ENCODE measurements at places on chromosomes 2 and 18.
A peak's percentile ranks its signal among the peaks of the same experiment; 100 is the strongest.

GRCh38 chr18:51980101-51980500 is 359.9 kb upstream of the DCC start:
- H3K4me1 ChIP-seq, result no peaks in the 10 kb centered on the region
- no peak overlapping the region for H3K27ac ChIP-seq
- no peak overlapping the region for H3K4me3 ChIP-seq
- DNase-seq, result no peak
- no peaks in the 10 kb centered on the region for H3K36me3 ChIP-seq

DNA sequence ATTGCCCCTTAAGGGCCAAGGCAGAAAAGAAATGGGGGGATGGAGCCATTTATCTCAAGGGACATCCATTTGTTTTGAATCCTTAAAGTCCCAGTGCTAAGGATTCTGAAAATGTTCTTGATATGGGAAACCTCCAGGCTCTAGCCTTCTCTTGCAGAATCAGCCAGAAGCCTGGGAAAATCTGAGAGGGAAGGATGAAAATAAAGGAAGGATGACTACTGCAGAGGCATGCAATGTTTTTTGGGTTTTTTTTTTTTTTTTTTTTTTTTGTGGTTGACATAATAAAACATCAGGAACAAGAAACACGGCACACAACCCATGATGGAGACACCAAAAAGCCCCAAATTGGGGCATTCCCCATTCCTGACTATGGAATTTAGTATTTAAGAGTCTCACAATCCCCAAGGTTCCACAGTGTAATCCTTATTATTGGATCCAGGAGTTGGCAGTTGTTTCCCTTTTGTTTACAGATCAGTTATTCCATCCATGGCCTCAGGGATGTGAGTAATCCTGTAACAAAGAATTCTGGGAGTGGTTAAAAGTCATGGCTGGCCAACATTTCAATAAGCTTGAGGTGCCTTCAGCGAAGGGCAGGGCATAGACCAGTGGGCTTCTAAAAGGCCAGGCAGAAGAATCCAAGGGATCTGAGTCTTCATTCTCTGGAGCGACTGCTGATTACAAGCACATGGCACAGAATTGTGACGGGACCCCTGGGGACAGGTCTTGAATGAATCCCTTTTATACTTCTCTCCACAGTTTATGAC is 337.5 kb downstream of the GULP1 start:
- H3K27ac ChIP-seq, result no peak overlapping the region
- H3K27me3 ChIP-seq, result no peaks in the 10 kb centered on the region
- H3K36me3 ChIP-seq, result no peaks in the 10 kb centered on the region
- no peak overlapping the region for H3K4me3 ChIP-seq

- no peaks in the 10 kb centered on the region for H3K27me3 ChIP-seq
- H3K27ac ChIP-seq, result no peak overlapping the region
- no peaks in the 10 kb centered on the region for H3K4me1 ChIP-seq
- H3K4me3 ChIP-seq, result no peak overlapping the region
These were observed 87.9 kb downstream of the KLHL14 start for GRCh38 chr18:32684940-32685339.

DNA sequence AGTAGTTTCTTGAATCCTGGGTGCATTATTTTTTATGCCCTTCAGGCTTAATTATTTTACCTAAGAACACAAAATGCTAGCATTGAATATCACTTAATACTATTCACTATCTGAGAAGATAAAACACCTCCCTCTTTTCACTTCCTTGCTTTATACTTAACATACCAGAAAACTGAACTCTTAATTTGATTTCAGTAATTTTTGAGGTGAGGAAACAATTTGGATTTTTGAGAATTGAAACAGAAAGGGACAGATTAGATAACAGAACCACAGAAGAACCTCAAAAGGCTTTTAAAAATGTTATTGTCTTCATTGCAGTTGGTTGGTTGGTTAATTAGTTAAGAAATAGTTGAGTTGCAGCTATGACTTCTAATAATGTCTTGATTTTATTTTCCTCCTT is 69.5 kb downstream of the GPD2 start:
- no peak overlapping the region for H3K27ac ChIP-seq
- DNase-seq, result no peak
- H3K4me3 ChIP-seq, result no peak overlapping the region
- H3K27me3 ChIP-seq, result no peaks in the 10 kb centered on the region

DNA sequence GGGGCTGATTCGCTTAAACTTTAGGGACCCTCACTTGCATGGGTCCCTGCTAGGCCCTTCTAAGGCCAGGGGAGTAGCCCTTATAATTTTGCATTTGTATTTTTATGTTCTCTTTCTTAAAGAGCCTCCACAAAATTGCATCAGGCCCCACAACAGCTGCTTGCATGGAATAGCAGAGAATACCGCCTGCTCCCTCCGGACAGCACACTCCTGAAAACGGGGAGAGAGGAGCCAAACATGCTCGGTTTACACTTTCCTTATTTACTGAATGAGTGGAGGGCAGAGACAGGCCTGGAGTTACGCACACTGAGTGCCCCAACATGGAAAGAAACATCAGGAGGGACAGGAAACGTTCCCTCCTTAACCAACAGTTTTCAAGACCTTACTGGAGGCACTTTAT is 132.2 kb downstream of the ANTXR1 start:
- H3K4me1 ChIP-seq, result no peaks in the 10 kb centered on the region
- no peak for DNase-seq
- no peak overlapping the region for H3K4me3 ChIP-seq
- no peak overlapping the region for H3K27ac ChIP-seq

DNA sequence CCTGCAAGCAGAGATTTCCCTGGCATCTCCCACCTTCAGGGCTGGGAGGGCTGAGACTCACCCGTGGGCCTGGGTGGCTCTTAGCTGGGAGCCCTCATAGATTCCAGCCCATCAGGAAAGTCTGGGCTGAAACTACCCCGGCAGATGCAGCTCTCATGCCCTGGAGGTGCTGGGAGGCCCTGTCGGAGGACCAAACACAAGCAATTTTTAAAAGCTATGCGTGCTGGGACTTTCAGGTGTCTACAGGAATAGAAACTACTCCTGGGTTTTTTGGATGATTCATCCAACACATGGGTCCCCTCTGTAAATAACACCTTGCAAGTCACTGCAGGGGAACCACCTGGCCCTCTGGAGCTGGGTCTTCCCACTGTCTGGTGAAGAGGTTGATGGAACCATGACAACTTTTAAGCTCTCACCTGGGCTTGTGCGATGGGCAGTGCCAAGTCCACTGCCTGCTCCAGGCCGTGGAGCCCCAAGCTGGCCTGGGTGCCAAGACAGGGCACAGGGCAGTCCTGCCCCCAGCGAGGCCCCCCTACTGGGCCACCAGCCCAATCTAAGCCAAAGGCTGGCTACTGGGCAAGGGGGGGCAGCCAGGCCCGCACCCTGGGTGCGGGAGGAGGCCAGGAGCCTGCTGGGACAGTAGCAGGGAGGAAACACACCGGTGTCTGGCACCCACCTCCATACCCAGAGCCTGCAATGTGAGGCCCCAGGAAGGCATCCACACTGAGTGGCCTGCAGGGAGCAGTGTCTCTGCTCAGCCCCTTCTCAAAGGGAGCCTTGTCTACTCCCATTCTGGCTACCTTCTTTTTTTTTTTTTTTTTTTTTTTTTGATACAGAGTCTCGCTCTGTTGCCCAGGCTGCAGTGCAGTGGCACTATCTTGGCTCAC is 1.1 kb upstream of the GPR55 start:
- no peak overlapping the region for H3K27ac ChIP-seq
- H3K36me3 ChIP-seq, result no peaks in the 10 kb centered on the region
- H3K27me3 ChIP-seq, result peaks cover 37% of the 10 kb centered on the region

- peaks cover 2% of the 10 kb centered on the region for H3K36me3 ChIP-seq
- H3K27me3 ChIP-seq, result no peaks in the 10 kb centered on the region
- peaks cover 50% of the 10 kb centered on the region for H3K4me1 ChIP-seq
- no peak overlapping the region for H3K4me3 ChIP-seq
These were observed 109.9 kb upstream of the EPC2 start for GRCh38 chr2:148534416-148535204.

DNA sequence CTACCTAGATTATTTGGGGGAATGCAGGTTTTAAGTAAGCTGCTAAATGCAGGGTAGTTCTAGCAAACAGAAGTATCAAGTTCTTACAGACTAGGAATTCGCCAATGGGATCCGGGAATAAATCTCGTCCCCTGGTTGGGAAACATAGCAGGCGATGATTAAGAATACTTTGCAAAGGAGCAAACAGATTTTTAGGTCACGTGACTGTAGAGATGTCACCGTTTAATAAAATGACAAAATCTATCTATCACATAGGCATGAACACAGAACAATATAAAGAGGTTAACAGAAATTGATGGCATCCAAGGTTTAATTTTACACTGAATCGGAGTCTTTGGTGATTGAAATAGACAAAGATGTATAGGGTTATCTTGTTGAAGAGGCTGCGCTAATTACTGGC is 664.1 kb downstream of the BCL11A start:
- peaks cover 19% of the 10 kb centered on the region for H3K4me1 ChIP-seq
- DNase-seq, result no peak
- H3K27ac ChIP-seq, result no peak overlapping the region
- no peak overlapping the region for H3K4me3 ChIP-seq
- H3K27me3 ChIP-seq, result peaks cover 16% of the 10 kb centered on the region
- H3K36me3 ChIP-seq, result no peaks in the 10 kb centered on the region

GRCh38 chr2:34266908-34267697 is 668.0 kb upstream of the FAM98A start:
- no peaks in the 10 kb centered on the region for H3K27me3 ChIP-seq
- H3K36me3 ChIP-seq, result no peaks in the 10 kb centered on the region
- H3K27ac ChIP-seq, result no peak overlapping the region

GRCh38 chr2:149617476-149617875 is 29.9 kb upstream of the MMADHC start:
- no peak for DNase-seq
- no peaks in the 10 kb centered on the region for H3K36me3 ChIP-seq
- no peak overlapping the region for H3K4me3 ChIP-seq
- H3K27me3 ChIP-seq, result peaks cover 4% of the 10 kb centered on the region
- no peaks in the 10 kb centered on the region for H3K4me1 ChIP-seq

- H3K27ac ChIP-seq, result no peak overlapping the region
- H3K4me1 ChIP-seq, result peaks cover 15% of the 10 kb centered on the region
- H3K36me3 ChIP-seq, result no peaks in the 10 kb centered on the region
- H3K4me3 ChIP-seq, result no peak overlapping the region
- H3K27me3 ChIP-seq, result no peaks in the 10 kb centered on the region
These were observed 27.4 kb downstream of the SMYD1 start for GRCh38 chr2:88095022-88095421.

- H3K27ac ChIP-seq, result no peak overlapping the region
- no peak overlapping the region for H3K4me3 ChIP-seq
- H3K4me1 ChIP-seq, result no peaks in the 10 kb centered on the region
These were observed 259.0 kb upstream of the ERBB4 start for GRCh38 chr2:212797484-212798205.

- H3K4me3 ChIP-seq, result no peak overlapping the region
- H3K36me3 ChIP-seq, result no peaks in the 10 kb centered on the region
- H3K27ac ChIP-seq, result no peak overlapping the region
These were observed 59.7 kb downstream of the PTH2R start for GRCh38 chr2:208466151-208466919.

- H3K36me3 ChIP-seq, result no peaks in the 10 kb centered on the region
- H3K27me3 ChIP-seq, result no peaks in the 10 kb centered on the region
- no peak overlapping the region for H3K27ac ChIP-seq
- no peak overlapping the region for H3K4me3 ChIP-seq
- no peaks in the 10 kb centered on the region for H3K4me1 ChIP-seq
- DNase-seq, result no peak
These were observed 72.0 kb upstream of the RAB6C start for GRCh38 chr2:129907256-129907998.

DNA sequence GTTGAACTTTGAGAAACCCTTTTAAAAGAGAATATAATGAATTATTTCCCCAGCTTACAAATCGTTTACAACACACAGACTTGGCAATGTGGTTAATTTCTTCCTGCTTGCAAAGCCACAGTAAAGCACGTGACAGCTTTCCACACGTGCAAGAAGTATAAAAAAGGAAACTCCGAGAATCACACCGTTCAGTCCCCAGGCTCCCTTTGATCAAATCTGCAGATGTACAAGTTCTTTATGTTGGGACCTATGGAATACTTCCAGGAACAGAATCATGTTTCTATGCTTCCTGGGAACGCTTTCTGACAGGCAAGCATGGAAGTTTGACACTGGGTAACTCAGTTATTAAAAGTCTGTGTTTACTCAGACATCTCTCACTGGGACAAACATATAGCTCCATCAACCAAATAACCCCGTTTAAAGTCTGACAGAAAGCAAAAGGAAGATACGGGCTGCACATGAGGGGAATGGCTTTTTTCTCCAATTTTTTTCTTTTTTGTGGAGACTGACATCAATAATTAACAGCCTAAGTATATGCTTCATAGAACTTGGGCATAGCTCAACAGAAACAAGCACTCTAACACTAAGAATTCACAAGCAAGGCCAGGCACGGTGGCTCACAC is 134.8 kb downstream of the EIPR1 start:
- H3K4me1 ChIP-seq, result peaks cover 25% of the 10 kb centered on the region
- no peaks in the 10 kb centered on the region for H3K27me3 ChIP-seq
- DNase-seq, result peak; percentile 16
- no peak overlapping the region for H3K4me3 ChIP-seq

DNA sequence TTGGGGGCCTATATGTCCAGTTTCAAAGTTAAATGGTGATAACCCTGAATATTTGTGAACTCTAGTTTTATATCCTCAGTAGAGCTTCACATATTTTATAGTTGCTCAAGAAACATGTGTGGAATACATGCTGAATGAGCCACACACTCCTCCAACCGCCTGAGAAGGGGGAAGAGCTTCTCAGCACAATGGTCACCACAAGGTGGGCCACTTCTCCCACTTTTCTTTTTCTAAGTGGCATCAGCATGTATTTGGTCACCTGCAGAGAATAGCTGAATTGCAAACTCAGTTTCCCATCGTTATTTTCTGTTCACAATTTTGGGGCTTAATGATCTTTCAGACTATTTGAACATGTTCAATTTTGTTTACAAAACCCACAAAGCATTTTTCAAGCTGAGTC is 340.5 kb downstream of the PARD3B start:
- DNase-seq, result no peak
- H3K36me3 ChIP-seq, result peaks cover 6% of the 10 kb centered on the region
- peaks cover 25% of the 10 kb centered on the region for H3K4me1 ChIP-seq
- no peak overlapping the region for H3K4me3 ChIP-seq

DNA sequence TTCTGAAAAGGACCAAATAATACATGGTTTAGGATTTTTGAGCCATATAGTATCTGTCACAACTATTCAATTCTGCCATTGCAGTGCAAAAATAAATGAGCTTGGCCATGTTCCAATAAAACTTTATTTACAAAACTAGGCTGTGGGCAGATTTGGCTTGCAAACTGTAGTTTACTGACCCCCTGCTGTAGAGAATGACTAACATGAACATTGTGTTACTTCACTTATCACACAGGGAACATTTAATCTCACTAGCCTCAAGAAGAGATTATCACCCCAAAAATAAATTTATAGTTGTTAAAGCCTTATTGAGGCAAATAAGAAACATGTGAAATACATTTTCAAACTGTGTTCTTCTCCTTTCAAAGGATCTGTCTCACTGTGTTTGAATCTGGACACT is 766.2 kb downstream of the MBD2 start:
- no peaks in the 10 kb centered on the region for H3K27me3 ChIP-seq
- no peak overlapping the region for H3K27ac ChIP-seq
- no peak overlapping the region for H3K4me3 ChIP-seq
- no peak for DNase-seq

- no peak overlapping the region for H3K4me3 ChIP-seq
- no peak for DNase-seq
- no peaks in the 10 kb centered on the region for H3K4me1 ChIP-seq
- peaks cover 5% of the 10 kb centered on the region for H3K36me3 ChIP-seq
These were observed 25.7 kb downstream of the RBFA start for GRCh38 chr18:80059945-80060344.

- H3K27me3 ChIP-seq, result no peaks in the 10 kb centered on the region
- H3K36me3 ChIP-seq, result peaks cover 54% of the 10 kb centered on the region
- DNase-seq, result no peak
- no peak overlapping the region for H3K27ac ChIP-seq
These were observed 98.3 kb upstream of the ACVR1C start for GRCh38 chr2:157726946-157727345.

GRCh38 chr2:201881741-201882140 is 75.4 kb downstream of the CDK15 start:
- peaks cover 9% of the 10 kb centered on the region for H3K4me1 ChIP-seq
- H3K4me3 ChIP-seq, result no peak overlapping the region
- H3K27me3 ChIP-seq, result peaks cover 41% of the 10 kb centered on the region

Data from activated T-helper 1 cell treated with anti-CD3 and anti-CD28 coated beads, Interleukin-12 subunit alpha, Interleukin-12 subunit beta, Interleukin-2, Interleukin-4 antibody, amounts not matched to agents 30 ng/mL and 10 ng/mL and 1 ng/mL, durations not matched to agents 14 hours and 24 hours and 36 hours (primary cell).